Natural killer cell treated with Interleukin-12 subunit alpha and Interleukin-12 subunit beta and Interleukin-15 and Interleukin-18, amount 100 ng/mL, for 72 hours (primary cell): ENCODE measurements at places on chromosomes 5 and 9. TPM values are rescaled to one million over a fixed set of nuclear protein-coding genes. Genes with fewer than 3 reads are reported as not detected.

The IFNA2 gene
- not detected for total RNA-seq

The RASA1 gene
- 30.6 TPM for total RNA-seq

The TTC23L gene
- not detected for total RNA-seq

The VAV2 gene
- total RNA-seq = 6.7 TPM

The MEF2C gene
- total RNA-seq = 3.3 TPM

The PCA3 gene
- total RNA-seq = not detected

The PDE6A gene
- total RNA-seq = not detected

The IFNA21 gene
- not detected for total RNA-seq

The EPB41L4B gene
- total RNA-seq = not detected

The PROB1 gene
- 3.4 TPM for total RNA-seq

The LRRC26 gene
- total RNA-seq = not detected

The CCDC180 gene
- 2.3 TPM for total RNA-seq

The FBP2 gene
- total RNA-seq = not detected

The NSG2 gene
- total RNA-seq = not detected

The SLC25A51 gene
- 34.7 TPM for total RNA-seq

The KIF4B gene
- total RNA-seq = not detected

The CCDC192 gene
- not detected for total RNA-seq

The CNTNAP3B gene
- not detected for total RNA-seq

The C8G gene
- 2.5 TPM for total RNA-seq

The ANKRD18A gene
- not detected for total RNA-seq

The SLC27A4 gene
- total RNA-seq = 32.3 TPM

The PFN3 gene
- not detected for total RNA-seq

The MAN2A1 gene
- total RNA-seq = 37.9 TPM

The ARID3C gene
- not detected for total RNA-seq

The TMEM215 gene
- total RNA-seq = not detected

The NSA2 gene
- 70.0 TPM for total RNA-seq

The ADAM19 gene
- total RNA-seq = 358 TPM
